Activated gamma-delta T cell treated with Interleukin-2 at 50 U/mL for 16 hours (primary cell): ENCODE measurements at places on chromosomes 12 and 14.
A peak's percentile ranks its signal among the peaks of the same experiment; 100 is the strongest.

GRCh38 chr14:31489691-31490090 lies 1.9 kb upstream of the GPR33 start:
- no peak for DNase-seq

DNA sequence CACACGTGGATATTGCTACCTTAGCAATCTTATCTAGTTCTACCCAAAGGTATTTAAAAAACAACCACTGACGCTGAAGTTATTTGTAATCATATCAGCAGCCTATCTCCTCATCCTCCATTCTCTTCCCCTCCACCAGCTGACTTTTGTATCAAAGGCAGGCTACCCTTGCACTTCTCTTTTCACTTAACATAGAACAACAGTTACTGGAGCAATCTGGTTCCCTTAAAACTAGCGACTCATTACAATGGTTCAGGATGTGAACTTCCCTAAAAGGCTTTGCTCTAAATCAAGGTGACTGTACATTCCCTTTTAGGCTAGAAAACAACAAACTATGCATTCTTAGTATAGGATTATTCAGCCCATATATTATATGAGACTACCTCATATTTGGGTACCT lies 404.7 kb downstream of the APAF1 start:
- DNase-seq: no peak

DNA sequence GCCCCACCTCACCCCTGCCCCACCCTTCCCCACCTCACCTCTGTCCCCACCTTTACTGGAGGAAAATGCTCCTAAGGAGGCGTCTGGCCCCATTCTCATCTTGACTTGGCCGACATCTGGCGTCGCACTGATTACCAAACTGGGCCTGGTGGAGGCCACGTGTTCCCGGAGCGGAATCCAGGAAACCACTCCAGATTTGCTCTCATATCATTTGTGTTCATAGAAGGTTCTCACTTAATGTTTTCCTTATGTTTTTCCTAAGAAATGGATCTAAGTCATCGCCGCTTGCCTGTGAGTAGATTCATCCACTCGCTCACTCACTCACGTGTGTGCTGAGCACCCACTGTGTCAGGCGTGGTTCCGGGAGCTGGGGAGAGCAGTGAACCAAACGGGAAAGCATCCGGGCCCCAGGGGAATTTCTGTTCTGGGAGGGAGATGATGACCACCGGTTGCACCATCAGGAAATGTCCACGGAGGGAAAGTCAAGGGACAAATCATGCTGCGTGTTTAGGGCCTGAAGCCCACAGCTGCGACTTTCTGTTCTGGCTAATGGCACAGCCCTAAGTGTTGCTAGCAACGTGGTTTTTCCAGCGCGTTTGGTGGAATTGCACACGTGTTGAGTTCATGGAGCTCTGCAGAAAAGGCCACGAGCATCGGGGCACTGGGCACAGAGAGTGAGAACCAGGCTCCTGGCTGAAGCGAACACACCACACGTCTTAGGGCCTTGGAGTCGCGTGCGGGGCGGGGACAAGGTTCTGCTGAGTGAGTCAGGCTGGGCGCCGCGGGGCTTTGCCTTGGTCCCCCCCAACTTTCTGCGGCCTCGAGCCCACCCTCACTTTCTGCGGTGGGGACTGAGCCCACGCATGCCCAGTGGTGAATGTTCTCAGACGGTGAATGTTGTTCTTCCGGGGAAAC lies 57.7 kb downstream of the ADGRD1 start:
- DNase-seq: no peak

DNA sequence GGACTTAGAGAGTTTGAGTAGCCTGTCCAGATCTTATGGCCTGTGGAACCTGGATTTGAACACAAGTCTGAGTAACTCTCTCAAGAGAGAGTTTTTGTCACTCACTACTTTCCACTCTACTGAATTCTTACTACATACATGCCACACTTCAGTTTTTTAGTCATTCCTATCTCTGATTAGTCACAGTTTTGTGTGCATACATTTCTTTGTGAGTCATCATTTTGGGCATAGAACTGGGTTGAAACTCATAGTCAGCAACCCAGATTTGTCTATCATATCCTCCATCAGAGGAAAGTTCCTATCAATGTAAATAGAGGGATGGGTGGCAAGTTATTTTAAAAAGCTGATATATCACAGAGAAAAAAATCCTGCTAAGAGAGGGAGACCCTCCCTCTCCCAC lies 42.9 kb downstream of the FLRT2 start:
- DNase-seq: no peak

DNA sequence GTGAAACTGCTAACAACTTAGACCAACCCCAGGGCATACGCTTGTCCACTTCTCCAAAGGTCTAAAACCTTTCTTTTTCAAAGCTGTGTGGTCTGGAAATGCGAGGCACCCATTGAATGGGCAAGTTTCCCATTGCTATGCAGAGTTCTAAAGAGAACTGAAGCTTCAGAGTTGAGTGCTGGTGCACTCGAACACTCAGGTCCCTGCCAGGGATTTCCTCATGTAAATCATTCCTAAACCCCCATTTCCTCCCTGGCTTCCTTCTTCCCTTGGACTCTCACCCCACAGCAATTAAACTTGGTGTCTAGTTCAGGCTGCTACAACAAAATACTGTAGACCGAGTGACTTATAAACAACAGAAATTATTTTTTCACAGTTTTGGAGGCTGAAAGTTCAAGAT lies 2.2 kb upstream of the PXN start:
- DNase-seq: no peak

DNA sequence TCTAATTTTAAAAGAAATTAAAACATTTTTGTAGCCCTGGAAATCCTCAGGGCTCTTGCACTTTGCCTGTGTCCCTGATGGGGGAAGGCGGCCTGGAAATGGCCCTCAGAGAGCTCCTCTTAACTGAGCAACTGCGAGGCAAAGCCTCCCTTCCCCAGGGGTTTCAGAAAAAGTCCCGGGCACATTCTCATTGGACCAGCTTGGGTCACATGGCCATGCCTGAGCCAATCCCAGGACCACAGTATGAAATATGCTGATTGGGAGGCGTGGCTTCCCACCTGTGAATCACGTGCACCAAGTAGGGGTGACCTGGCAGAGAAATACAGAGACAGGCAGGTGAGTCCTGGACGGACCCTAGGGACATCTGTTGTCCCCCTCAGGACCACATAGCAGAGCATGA lies 90.4 kb upstream of the SFSWAP start:
- DNase-seq: no peak

DNA sequence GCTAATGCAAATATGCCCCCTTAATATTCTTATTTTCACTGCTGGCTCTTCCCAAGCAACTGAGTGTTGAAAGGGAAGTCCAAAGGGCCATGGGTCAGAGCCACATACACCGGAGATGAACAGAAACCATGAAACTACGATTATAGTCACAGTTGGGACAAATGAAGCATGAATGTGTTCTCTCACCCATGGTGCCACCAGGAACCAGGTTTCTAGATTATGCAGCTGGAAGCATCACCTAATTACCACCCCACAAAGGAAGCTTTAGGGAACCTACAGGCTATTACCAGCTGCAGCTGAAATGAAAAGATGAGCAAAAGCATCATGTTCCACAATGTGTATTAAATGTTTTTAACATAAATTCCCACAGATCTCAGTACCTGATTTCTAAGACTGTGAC lies 15.4 kb downstream of the TMTC1 start:
- no peak for DNase-seq

DNA sequence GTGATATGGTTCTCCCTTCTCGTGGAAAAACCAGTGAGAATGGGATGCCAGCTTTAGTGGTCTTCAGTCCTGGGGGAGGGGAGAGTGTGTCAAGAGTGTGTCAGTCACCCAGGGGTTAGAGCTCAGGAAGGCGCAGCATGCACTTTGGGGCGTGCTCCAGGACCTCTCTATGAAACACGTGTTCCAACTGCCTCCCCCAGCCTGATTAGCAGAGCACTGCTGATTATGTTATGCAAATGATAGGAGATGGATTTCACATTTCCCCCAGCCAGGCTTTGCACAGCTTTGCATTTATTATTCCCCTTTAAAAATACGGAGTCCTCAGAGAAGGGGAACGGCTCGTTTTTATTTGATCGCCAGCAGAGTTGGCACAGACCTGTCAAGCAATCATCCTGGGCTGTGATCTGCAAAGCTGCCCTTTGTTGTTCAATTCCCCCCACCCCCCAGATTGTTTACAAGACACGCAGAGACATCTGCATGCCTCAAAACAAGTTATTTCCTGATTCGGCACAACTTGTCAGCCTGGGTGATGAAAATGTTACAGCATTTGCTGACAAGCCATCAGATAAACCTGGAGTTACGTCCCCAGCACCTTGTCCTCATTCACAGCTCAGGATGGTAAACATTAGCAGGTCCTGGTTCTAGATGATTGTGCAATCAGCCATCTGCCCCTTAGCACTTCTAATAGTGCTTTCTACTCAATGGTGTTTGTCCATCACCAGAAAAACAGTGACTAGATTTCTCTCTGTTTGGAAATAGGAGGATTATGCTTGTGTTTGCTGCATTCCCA lies 196.5 kb downstream of the NOVA1 start:
- no peak for DNase-seq

DNA sequence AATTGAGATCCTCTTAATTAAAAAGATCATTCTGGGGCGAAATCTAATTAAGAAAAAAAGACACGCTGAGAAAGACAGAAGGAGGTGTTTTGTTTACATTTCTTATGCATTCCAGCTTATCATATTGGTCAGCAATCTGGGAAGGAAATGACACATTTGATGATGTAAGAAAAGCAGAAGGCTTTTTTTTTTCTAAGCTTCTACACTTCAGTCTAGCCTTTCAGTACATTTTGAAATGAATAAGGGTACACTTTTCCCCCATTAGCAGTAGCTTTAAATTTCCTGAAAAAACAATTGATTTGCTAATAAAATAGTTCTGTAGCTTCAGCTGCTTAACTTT lies 5.9 kb upstream of the GSC start:
- DNase-seq: no peak

GRCh38 chr14:103023881-103024473 lies 33.4 kb downstream of the CDC42BPB start:
- no peak for DNase-seq

GRCh38 chr12:64102339-64102738 lies 119.8 kb downstream of the KICS2 start:
- DNase-seq: no peak

DNA sequence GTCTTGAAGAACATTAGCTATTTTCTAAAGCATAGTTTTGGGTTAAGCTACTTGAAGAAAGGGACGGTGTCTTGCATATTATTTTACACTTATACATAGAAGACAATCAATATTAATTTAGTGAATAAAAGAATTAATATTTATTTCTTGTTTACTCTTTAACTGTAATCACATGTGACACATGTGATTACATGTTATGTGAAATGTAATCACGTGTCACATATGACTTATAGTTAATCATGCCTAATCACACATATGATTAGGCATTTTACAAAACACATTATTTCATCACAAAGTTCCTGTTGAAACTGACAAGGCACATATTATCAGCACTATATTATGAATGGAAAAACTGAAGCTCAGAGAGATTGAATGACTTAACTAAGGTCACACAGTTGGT lies 4.8 kb downstream of the PAH start:
- no peak for DNase-seq

DNA sequence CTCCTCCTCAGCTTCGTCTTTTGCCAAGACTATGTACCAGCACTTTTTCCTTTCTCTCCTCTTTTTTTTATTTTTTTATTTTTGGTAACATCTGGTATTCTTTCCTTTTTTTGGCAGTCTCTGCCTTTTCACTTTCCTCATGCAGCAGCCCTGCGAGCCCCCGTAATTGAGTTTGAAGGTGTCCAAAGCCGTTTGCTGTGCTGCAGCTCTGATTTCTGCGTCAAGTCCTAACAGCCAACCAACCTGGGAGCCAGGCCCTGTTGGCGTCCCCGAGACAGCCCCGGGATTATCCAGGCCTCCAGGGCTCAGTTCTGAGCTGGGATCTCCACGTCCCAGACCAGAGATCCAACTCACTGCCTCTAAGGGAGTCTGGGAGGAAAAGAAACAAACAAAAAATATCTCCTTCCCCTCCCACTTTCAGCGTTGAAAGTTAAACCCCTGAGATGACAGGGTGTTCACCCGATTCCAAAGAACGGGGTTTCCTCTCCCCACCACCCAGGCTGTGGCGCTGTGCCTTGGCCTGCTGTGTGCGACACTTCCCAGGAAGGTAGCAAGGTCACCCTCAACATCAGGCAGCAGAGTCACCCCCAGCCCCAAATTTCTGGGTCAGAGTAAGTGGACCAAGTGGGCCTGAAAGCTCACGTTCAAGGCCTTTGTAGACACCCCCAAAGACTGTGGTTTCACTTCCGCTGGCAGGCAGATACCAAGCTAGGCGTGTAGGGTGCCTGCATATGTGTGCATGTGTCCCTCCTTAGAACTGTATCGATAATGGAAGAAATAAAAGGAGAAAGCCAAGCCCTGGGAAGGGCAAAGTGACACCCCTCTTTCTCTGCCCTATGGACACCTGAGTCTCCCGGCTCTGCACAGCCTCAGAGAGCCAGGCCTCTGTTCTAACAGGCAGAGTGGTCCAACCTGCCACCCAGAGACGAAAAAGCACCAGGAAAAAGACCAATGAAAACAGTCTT lies 11.1 kb downstream of the BCL11B start:
- DNase-seq: peak; percentile 66

DNA sequence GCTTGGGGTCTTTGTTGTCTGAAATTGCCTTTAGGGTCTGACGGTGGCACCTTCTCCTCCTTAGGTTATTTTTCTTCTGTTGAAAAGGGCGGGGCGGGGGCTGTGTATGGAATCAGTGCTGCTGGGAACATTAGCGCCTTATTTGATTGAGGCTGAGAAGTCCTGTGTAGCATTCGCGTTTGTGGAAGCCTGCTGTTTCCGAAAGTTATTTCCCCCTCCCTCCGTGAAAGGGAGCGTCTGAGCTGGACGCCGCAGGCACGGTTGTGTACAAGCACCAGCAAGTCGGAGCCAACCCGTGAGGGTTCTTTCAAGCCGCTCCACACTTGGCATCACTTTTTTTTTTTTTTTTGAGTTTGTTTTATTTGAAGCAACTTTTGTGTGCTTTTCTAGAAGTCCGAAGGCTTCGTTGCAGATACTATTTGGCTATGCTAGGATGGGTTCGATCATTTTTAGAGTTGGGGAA lies 1.1 kb downstream of the SYNE2 start:
- peak; percentile 50 for DNase-seq

DNA sequence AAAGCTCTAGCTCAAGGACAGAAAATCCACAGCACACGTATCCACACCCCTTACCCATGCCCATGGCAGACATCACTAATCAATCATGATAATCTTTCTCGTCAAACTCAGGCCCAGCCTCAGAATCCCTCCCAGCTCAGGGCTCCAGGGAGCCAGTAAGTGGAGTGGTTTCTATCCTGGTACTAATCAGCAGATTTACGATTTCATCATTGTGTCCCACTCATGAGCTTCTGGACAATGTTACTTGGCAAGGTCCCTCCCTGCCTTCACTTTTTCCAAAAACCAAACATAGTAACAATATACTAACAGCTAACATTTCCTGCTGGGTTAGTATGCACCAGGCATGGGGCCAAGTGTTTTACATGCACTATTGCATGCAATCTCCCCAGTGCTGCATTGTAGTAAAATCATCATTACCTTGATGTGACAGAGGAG lies 45.8 kb upstream of the NCOR2 start:
- no peak for DNase-seq
